ENCODE measurements at places on chromosomes 12 and 14.

DNA sequence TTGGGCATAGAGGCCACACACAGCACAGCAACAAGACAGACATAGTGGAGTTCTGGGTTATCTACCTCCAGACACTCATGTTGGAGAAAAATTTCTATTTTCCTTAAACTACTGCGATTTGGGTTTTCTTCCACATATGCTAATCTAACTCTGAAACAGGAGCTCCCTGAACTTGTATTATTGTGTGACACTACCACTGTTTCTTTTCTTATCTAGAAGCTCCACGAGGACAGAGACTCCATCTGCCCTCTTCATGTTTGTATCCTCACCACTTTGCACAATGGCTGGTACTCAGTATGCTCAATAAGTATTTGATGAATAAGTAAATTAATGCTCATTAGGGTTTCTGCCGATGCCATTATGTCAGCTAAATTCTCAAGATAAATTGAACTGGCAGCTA lies 218.6 kb downstream of the PAX9 start:
- DNase-seq, result no peak

GRCh38 chr12:121144416-121144914 lies 11.8 kb downstream of the P2RX7 start:
- DNase-seq, result no peak

GRCh38 chr12:98504368-98504617 lies 11.1 kb upstream of the TMPO start:
- DNase-seq, result no peak

- DNase-seq, result no peak
Measured at GRCh38 chr12:99278899-99279298, 368.7 kb upstream of the GARIN6 start.

- DNase-seq, result no peak
Measured at GRCh38 chr14:91264151-91265150, 19.9 kb upstream of the GPR68 start.

- DNase-seq, result no peak
Measured at GRCh38 chr12:30878024-30878423, 48.5 kb upstream of the TSPAN11 start.

All from activated CD4-positive, alpha-beta T cell treated with anti-CD3 and anti-CD28 coated beads, Interleukin-2, amount 50 U/mL, for 1 hour (primary cell).